ENCODE measurements at places on chromosomes 16 and 17.

DNA sequence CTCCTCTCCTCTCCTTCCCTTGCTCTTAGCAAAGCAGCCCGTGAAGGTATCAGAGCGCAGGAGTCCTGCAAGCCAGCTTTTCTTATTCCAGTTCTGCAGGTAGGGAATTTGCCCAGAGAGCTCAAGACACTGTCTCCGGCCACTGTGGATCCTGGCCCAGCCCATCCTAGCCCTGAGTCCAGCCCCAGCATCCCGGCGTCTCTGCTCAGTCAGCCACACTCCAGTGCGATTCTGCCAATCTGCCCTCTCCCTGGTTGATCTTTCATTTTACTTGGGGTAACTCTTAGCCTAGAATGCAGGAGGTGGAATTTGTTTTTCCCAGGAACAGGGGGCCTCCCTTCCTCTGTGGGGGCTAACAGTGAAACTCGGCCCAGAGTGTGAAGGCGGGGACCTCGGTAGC lies 176.9 kb upstream of the GSE1 start:
- DNase-seq: no peak

GRCh38 chr17:48825446-48826381 lies 5.1 kb upstream of the CALCOCO2 start:
- DNase-seq: no peak

- no peak for DNase-seq
These were observed 9.5 kb downstream of the TAX1BP3 start for GRCh38 chr17:3658784-3659449.

GRCh38 chr16:28846933-28847273 lies 755 bp upstream of the TUFM start:
- DNase-seq: no peak

DNA sequence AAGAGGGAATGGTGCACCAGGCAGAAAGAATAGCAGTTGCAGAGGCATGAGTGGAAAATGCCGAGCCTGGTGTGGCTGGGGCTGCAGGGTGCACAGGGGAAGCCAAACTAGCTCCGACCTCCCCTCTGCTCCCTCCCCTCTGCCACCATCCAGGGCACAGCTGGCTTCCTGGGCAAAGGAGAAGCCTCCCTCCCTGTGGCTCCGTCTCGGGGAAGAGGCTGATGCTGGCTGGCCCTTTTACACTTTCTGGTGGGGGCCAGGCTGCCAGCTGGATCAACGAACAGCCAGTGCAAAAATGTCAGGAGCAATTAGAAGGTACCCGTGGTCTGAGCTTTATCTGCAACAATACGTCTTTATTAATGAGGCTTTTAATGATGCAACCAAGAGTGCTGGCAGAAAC lies 37.1 kb upstream of the KCNJ12 start:
- DNase-seq: no peak

- DNase-seq: peak; percentile 8
These were observed 666 bp upstream of the METTL9 start for GRCh38 chr16:21598701-21599121.

DNA sequence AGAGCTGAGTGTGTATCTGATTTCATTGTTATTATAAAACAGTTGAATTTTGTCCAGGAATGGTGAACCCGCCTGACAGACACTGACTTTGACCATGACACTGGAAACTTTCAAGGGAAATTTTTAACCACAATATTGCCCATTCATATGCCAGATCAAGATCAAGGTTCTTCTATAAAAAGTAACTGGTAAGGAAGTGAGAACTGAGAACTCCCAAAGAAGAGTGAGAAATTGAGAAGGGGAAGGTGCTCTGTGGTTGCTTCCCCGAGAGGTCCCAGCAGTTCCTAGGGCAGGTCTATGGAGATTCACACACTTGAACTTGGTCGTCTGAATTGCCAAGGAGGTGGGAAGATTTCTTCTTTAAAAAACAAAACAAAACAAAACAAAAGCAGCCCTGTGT lies 27.3 kb downstream of the SLC6A4 start:
- DNase-seq: no peak

GRCh38 chr16:87675111-87675719 lies 72.9 kb downstream of the JPH3 start:
- no peak for DNase-seq

GRCh38 chr17:48610282-48611211 lies at the start of gene HOXB7:
HOXB7 (minus strand) TSS chr17:48611017; CDS start chr17:48610918, 99 bp downstream.
- DNase-seq: no peak

DNA sequence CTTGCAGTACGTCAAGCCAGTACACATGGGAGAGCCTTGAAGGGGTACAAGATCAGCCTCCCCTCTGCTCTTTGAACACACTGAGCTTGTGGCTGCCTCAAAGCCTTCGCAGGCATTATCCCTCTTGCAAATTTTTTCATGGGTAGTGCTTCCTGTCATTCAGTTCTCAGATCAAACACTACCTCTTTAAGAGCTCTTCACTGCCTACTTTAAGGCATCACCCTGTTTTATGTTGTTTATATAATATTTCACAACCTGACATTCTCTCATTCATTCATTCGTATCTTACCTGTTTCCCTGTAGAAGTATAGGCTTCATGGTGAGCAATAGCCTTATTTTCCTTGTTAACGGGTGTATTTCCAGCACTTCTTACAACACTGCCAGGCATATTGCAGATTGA lies 269.1 kb downstream of the CDH13 start:
- no peak for DNase-seq

GRCh38 chr16:67910158-67910557 lies 17.1 kb downstream of the PSKH1 start:
- no peak for DNase-seq

DNA sequence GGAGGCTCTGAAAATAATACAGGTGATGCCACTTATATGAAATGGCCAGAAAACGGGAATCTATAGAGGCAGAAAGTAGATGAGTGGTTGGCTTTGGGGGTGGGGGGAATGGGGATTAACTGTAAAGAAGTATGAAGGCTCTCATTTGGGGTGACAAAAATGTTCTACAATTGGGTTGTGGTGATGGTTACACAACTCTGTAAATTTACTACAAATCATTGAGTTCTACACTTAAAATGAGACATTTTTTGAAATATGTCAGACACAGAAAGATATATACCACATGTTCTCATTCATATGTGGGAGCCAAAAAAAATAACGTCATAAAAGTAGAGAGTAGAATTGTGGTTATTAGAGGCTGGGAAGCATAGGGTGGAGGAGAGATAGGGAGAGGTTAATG lies 25.7 kb downstream of the ARHGAP17 start:
- no peak for DNase-seq

DNA sequence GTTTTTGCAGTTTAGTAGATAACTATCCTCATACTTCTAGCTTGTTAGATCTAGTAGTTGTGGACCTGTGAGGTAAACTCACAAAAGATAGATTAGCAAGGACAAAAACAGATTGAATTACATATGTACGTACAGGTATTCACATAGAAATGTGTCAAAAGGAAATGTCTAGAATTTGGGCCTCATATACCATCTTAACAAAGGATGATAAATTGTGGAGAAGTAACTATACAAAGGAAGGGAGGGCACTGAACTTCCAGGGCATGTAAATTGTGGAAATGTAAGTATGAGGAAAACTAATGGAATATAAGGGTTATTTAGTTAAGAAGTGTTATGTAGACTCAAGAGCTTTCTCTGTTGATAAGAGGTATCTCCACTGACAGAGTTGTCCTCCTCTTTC lies 477.3 kb downstream of the KCNJ2 start:
- no peak for DNase-seq

DNA sequence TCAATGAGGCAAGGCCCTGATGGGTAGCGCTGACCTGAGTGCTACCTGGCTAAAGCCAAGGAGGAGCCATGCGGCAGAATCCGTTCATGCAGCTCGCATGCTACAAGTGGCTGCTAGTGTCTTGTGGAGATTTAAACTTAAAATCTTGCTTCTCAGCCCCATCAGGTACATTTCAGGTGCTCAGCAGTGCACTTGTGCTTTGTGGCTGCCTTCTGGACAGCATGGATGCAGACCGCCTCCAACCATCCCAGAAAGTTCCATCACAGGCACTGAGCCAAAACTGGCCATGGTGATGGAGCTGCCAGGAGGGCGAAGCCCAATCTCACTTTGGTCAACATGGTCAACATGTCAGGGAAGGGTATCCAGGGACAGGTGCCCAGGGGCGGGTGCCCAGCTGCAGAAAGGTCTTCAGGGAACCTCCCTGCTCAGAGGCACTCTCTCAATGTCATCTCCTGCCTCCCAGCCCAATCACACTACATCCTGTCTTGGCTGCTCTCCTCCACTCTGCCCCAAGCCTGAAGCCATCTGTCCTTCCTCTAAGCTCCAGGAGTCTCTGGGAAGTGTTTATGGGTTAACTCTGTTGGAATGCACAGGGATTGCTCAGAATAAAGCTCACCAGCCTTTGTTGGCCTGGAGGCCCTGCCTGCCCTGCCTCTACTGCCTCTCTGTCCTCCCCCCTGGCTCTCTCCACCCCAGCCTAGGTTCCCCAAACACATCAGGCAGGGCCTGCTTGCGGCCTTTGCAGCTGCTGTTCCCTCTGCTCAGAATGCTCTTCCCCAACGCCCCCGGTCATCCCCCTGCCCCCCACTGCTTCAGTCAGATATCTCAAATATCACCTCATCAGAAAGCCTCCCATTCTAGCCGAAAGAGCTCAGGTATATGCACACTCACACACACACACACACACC lies 18.3 kb upstream of the TNFRSF13B start:
- DNase-seq: no peak

- no peak for DNase-seq
These were observed at the start of gene EPN3 for GRCh38 chr17:50532452-50533024. EPN3 (plus strand) TSS chr17:50532735; CDS start chr17:50536557, 3,822 bp downstream.

- no peak for DNase-seq
These were observed 15.0 kb downstream of the PITPNC1 start for GRCh38 chr17:67392111-67392510.

DNA sequence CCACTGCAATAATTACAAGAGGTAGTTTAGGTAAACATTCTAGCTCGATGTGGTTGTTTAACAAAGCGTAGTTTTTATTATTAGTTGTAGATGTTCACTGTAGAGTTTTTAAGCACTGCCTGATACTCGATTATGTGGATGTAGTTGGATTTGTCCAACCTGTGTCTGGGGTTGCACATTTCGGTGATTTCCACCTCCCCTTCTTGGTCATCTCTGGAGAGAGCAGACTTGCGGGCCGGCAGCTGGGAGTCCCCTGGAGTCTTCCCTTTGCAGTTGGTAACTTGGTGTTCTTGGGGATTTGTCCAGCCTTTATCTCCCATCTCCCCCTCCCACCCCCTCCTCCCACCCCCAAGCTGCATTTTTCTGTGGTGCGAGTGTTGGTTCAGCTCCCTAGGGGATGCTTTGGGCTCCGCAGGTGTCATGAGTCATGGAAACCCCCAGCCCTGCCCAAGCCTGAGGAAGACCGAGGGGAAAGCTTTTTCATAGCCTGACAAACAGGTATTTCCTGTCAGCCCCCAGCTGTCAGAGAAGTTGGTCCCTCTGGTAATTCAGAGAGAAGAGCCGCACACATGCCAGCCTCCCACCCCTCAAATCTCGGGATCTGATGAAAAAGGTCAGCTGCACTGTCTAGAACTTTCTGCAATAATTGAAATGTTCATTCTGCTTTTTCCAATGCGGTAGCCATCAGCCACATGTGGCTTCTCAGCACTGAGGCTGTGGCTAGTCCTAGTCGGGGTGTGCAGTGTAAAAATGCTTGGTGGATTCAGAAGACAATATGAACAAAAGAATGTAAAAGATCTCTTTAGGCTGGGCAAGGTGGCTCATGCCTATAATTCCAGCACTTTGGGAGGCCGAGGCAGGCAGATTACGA lies 50.3 kb downstream of the KSR1 start:
- DNase-seq: no peak

GRCh38 chr17:62888148-62888547 lies 77.9 kb upstream of the TANC2 start:
- no peak for DNase-seq

DNA sequence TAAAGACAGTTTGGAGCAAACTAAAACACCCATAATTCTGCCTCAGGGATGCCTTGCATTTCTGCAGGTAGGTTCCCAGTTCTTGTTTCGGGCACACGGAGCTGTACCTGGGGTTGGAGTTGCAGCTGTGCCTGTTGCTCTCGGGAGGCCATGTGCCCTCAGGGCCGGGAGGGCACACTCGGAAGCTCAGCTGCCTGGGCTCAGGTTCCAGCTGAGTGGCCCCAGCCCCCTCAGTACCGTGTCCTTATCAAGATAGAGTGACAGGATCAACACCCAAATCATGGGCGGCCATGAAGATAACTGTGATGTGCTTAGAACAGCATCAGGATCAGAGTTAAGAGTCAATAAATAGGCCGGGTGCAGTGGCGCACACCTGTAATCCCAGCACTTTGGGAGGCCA lies 107.9 kb downstream of the SNX29 start:
- no peak for DNase-seq

DNA sequence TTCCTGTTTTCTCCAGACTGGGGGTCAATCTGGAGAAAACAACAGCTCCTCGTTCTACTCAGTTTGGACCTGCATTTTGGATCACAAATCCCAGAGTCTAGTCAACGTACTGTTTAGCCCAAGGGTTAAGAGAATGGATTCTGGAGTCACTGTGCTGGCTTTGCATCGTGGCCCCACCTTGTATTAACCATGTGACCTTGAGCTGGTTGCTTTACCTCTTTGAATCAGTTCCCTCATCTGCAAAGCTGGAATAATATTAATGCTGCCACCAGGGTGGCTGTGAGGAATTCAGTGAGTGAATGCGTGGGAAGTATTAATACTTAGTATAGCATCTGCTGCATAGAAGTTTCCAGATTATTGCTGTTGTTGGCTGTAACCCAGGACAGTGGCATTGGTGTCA lies 11.3 kb upstream of the DHRS7C start:
- no peak for DNase-seq

- peak; percentile 72 for DNase-seq
These were observed 31.2 kb downstream of the NSMCE1 start for GRCh38 chr16:27237219-27238015.

DNA sequence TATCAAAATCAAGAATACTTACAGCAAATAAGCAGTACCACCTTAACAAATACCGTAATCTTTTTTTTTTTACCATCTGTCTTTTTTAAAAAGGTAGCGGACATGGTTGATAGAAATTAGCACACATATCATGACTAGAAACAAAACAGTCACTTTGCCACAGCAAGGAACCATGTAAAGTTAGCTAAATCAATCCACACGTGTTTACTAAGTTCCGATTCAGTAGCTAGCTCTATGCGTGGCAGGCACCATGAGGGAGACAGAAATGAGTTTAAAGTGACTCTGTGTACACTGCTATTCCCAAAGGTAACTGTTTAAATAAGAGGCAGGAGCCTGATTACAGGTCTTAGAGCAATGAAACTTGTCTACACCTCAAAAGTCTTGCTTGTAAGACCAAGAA lies 108.6 kb downstream of the XYLT1 start:
- no peak for DNase-seq
